ENCODE measurements at places on chromosomes 7 and 10. TPM values are rescaled to one million over a fixed set of nuclear protein-coding genes. Genes with fewer than 3 reads are reported as not detected.

ANKRD1 gene
- total RNA-seq: not detected

LRRD1 gene
- total RNA-seq: 14.8 TPM

MGAM2 gene
- total RNA-seq: 2.7 TPM

GPR26 gene
- 0.37 TPM for total RNA-seq

ZNF467 gene
- total RNA-seq: 3.3 TPM

TMEM176A gene
- 4.2 TPM for total RNA-seq

ITGA8 gene
- 0.79 TPM for total RNA-seq

MRLN gene
- total RNA-seq: not detected

LARP4B gene
- total RNA-seq: 95.3 TPM

NKX1-2 gene
- 0.06 TPM for total RNA-seq

PNLIPRP2 gene
- 0.31 TPM for total RNA-seq

SAMD9L gene
- total RNA-seq: 5.1 TPM

IL2RA gene
- not detected for total RNA-seq
